ENCODE measurements at places on chromosomes 1 and 21.

DNA sequence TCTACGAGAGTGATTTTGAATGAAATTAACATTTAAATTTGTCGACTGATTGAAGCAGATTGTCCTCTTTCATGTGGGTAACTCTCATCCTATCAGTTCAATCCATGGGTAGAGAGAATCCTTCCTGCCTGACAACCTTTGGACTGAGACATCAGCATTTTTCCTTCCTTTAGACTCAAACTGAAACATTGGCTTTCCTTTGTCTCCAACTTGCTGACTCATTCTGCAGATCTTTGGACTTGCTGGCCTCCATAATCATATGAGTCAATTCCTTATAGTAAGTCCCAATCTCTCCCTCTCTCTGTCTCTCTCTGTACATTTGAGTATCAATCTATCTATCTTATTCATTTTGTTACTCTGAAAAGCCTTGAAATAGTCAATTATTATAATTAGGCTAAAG is 416.7 kb downstream of the LRRIQ3 start:
- no peak for DNase-seq

DNA sequence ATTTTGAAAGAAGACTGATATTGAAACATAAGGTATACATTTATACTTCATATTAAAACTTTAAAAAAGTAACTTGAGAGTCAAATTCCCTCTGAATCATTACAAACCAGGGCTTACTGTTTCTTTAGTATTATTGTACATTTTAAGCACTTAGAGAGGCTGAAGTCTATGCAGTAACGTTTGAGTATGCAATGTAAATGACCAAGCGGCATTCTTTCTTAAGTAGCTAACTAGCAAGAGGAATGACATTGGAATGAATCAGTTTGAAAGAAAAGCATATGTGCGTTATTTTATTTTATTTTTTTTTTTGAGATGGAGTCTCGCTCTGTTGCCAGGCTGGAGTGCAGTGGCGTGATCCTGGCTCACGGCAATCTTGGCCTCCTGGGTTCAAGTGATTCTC is 24.3 kb downstream of the WNT2B start:
- DNase-seq = no peak

DNA sequence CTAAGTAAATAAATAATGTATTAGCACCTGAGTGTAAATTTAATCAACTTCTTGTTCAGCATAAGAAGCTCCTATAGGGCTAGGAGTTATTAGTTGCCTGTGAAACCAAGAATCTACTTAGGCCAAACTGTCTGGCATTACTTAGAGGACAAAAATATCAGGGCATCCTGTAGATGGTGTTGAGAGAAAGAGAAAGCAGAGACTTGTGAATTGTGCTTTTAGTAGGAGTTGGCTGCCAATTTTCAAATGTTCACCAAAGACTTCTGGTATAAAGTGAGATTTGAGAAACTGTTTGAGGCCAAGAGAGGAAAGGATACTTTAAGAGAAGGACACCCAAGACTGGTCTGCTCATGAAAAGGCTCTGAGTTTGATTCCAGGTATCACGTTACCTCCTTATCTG is 315.5 kb upstream of the DEPDC1 start:
- no peak for DNase-seq

GRCh38 chr1:20048563-20048962 is 21.4 kb upstream of the PLA2G5 start:
- no peak for DNase-seq

GRCh38 chr1:1435106-1435903 is at the start of gene VWA1:
VWA1 (plus strand) TSS chr1:1435690; CDS start chr1:1435749, 59 bp downstream.
- peak; percentile 60 for DNase-seq

DNA sequence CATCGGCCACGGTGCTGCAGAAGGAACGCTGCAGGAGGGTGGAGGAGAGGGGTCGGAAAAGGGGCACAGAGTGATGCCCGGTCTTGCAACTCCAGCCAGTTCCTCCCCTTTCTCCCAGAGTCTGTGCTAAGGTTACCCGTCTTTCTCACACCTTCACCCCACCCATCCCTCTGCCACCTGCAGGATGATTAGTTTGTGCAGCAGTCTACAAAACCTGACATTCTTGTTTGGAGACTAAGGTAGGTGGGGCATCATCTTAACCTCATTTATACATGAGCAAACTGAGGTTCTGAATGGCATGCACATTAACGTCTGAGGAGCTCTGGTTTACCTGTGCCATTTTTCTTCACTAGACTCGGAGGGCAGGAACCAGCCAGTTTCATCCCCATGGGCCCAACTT is 232.3 kb downstream of the GRIK3 start:
- no peak for DNase-seq

DNA sequence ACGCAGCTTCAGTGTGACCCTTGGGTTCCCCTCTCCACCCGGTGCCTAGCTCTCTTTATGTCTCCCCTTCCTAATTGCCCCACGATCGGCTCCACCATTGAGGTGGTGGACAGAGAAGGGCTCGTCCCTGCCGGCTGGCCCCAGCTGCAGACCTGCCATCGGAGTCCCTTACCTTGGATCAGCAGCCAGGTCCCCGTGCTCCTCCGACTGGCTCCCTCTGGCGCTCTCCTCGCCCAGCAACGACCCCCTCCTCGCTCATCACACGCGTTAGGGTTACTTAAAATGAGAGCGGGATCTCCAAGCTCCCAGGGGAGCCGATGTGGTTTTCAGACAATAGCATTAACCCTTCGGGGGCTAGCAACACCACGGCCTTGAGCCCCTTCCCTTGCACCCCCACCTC is 8.1 kb upstream of the ETV3L start:
- no peak for DNase-seq

GRCh38 chr1:52348704-52349300 is 17.2 kb downstream of the CC2D1B start:
- DNase-seq = no peak

- DNase-seq = no peak
Measured at GRCh38 chr1:12465126-12465525, 152.9 kb downstream of the DHRS3 start.
